Epithelial cell of proximal tubule (primary cell): ENCODE measurements at places on chromosomes 1 and 21.

- DNase-seq = no peak
Observed at GRCh38 chr1:180507795-180508724, 5.7 kb upstream of the ACBD6 start.

DNA sequence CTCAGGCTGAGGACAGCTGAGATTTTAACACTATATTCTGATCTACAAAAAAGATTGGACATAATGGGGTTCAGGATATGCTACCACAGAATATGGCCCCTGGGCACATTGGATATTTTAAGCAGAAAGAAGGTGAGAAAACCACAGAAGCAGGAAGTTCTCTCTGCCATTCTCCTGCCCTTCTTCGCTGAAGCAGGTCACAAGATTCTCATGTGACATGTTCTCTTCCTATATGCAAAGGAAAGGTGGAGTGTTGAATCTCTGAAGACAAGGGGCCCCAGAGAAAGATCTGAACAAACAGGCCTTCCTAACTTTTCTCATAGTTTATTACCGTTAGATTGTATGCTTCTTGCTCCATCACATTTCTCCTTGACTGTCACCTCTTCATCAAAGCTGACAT is 285.7 kb downstream of the S1PR1 start:
- DNase-seq = no peak

- DNase-seq = no peak
Observed at GRCh38 chr1:172431721-172432192, 11.3 kb downstream of the C1orf105 start.

DNA sequence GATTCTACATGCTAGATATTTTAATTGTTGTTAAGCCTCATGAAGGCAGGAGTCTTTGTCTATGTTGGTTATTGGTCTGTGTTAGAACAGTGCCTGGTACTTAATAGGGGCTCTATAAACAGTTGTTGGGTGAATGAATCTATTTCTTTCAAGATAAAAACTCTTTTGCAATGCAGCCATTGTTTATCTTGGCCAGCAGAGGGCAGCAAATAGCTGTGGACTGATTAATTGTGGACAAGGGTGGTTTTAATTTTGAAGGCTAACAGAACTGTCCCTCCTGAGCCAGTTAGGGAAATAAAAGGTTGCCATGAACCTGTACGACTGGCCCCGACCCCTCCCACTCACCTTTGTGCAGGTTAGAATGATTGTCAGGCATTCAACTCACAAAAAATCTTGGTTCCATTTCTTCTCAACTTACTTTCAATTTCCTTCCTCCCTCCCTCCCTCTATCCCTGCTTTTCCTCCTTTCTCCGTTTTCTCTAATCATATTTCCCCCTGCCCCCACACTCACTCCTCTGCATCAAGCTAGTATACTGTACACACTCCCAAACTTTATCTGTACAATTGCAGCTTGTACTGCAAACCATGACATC is 66.3 kb upstream of the DIRAS3 start:
- DNase-seq = no peak

DNA sequence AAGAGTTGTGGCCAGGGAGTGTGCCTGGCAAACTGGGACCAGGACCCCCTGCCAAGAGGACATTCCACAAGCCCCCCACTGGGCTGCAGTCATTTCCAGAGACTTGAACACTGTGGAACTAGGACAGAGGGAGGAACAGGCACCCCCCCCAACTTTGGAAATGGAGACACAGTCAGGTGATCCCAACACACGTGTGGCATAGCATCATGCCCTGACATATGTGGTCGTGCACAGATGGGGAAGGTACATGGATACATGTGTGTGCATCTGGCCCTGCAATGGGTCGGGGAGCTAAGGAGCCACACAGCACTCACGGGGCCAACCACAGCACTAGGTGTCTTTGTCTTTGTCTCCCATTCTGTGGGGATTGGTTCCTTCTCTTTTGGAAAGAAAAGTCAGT is 6.6 kb upstream of the TFF3 start:
- DNase-seq = no peak

DNA sequence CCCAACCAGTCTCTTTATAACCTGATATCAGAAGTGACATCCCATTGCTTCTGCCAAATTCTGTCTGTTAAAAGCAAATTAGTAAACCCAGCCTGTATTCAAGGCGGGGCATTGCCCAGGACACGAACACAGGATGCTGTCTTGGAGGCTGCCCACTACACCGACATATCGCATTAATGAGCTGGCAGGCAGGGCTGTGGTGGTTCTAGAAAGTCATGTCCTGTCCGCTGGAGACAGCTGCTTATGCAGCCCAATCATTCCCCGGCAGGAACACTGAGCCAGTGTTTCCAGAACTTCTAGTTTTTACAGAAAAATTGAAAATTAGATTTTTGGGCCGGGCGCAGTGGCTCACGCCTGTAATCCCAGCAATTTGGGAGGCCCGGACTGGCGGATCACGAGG is 19.3 kb downstream of the C1orf167 start:
- DNase-seq = no peak

- DNase-seq = no peak
Observed at GRCh38 chr21:25191141-25191540, 416.1 kb downstream of the MRPL39 start.

GRCh38 chr1:10328180-10328963 is 70.5 kb upstream of the PGD start:
- DNase-seq = no peak

DNA sequence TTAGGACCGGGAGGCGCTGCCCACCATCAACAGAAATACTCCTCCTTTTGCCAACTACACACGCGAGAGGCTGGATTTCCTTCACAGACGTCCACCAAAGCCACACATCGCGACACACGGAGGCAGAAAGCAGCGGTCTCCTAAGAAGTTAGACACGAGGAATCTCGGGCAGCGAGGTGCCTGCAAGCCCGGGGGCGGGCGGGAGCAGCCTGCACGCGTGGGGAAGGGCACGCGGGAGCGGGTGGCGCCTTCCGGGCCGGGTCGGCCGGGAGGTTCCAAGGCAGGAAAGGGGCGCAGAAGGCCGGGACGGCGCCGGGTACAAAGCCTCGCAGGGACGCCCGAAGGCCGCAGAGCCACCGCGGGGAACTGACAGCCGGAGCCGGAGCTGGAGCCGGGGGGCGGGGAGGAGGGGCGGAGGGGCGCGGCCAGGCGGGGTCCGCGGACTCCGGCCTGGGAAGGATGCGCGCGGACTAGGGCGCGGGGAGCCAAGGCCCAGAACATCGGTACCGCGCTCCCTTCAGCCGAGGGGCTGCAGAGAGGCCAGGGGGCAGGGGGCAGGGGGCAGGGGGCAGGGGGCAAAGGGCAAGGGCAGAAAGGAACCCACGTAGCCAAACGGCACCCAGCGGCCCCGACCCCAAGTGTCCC is 722 bp downstream of the NPHP4 start:
- no peak for DNase-seq

DNA sequence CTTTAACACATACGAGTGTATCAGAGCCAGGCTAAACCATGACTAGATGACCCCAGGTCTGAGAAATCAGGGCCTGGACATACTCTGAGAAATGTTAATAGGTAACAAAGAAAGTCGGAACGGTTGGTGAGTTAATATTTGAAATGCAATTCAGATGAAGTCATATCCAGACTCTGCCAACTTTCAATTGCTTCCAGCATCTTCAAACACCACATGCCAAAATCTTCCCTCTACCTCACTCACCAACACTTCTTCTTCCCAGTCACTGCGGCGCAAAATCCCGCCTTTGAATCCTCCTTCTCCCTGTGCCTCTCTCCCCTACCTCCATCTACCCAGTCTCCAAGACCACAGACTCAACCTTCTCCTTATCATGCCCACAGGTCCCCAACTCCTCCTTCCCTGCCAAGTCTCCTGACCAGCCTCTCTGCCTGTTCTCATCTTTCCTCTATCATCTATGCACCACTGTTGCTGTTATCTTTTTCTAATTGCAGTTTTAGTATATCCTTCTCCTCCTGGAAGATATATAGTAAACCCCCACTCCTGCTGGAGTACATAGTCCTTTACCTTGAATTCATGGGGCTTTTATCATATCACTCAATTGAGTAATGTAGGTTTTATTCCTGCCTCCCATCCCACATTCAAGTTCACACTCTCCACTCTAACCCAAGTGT is 41.3 kb downstream of the ZBTB18 start:
- DNase-seq = peak; percentile 94

- DNase-seq = no peak
Observed at GRCh38 chr1:29414086-29414485, 177.8 kb downstream of the PTPRU start.

DNA sequence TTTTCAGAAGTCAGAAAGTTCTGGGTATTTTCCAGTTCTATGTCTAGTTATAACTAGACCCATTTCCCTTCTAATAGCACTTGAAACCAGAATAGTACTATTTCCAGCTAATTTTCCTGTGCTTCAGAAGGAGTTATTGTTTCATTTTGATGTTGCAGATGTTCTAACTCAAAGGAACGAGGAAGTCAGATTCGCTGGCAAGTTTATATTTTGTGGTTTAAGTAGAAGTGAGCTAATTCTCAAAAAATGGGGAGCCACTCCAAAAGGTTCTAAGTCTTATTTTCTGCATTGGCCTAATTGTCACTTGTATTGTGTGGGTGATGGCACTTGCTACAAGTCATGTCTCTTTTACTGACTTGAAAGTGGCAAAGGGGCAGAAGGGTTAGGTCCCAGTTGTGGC is 18.1 kb downstream of the CCDC185 start:
- DNase-seq = no peak

GRCh38 chr1:22658385-22659163 is 5.5 kb downstream of the C1QB start:
- no peak for DNase-seq

- no peak for DNase-seq
Observed at GRCh38 chr1:56527548-56528302, 51.6 kb downstream of the PLPP3 start.
